ENCODE measurements at places on chromosomes 1 and 21. TPM values are rescaled to one million over a fixed set of nuclear protein-coding genes. Genes with fewer than 3 reads are reported as not detected.

Gene ALPL
- total RNA-seq: 2.8 TPM

- no peak for DNase-seq
Measured at GRCh38 chr1:167924543-167925231, 10.8 kb upstream of the ADCY10 start.

Gene S100A7A
- total RNA-seq: not detected

GRCh38 chr21:41953249-41953830, 478 bp downstream of the C2CD2 start:
- DNase-seq: no peak

DNA sequence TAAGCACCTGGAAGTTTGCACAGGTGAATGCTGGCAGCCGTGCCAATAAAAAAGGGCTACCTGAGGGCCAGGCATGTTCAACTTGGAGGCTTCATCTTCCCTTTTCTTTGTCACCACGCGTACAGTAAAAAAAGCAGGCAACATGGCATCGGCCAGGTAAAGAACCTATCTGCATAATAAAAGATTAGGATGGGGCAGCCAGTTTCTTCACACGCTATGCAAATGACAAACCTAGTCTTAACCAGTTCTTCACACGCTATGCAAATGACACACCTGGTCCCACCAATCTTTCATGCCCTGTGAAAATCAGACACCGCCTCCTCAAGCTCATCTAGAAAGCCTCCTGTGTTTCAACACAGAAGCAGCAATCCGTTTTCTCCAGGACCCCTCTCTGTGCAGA, 413.4 kb downstream of the HLX start:
- no peak for DNase-seq

Gene LRRC3
- 2.3 TPM for total RNA-seq

Gene RGS18
- total RNA-seq: 0.95 TPM

- DNase-seq: no peak
Measured at GRCh38 chr21:28993293-28993629, 584 bp upstream of the LTN1 start.

GRCh38 chr1:224736619-224737352, 120.7 kb downstream of the CNIH3 start:
- DNase-seq: no peak

- no peak for DNase-seq
Measured at GRCh38 chr1:20980051-20980450, 192.9 kb upstream of the HP1BP3 start.

GRCh38 chr1:40075266-40075665, 21.8 kb downstream of the PPT1 start:
- DNase-seq: no peak

Gene SPRR3
- 0.69 TPM for total RNA-seq

- no peak for DNase-seq
Measured at GRCh38 chr21:27301220-27301619, 334.3 kb upstream of the ADAMTS5 start.

- no peak for DNase-seq
Measured at GRCh38 chr1:23720256-23720995, 22.8 kb upstream of the ELOA start.

Gene ZNF644
- 167 TPM for total RNA-seq

DNA sequence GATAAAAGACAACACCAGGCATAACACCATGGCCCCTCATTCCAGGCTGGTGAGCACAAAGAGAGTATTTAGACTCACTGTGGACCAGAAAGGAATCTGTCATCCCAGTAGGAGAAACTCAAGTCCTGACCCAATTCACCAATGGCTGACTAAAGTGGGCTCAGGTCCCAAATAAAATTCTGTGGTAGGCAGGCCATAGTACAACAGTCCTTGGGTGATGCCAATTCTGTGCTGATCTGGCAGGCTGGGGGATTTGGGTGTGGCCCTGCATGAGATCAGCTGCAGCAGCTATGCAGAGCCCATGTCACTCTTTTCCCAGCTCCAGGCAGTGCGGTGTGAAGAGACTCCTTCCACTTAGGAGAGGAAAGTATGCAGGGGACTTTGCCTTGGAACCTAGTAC, 245.1 kb downstream of the LBR start:
- no peak for DNase-seq

DNA sequence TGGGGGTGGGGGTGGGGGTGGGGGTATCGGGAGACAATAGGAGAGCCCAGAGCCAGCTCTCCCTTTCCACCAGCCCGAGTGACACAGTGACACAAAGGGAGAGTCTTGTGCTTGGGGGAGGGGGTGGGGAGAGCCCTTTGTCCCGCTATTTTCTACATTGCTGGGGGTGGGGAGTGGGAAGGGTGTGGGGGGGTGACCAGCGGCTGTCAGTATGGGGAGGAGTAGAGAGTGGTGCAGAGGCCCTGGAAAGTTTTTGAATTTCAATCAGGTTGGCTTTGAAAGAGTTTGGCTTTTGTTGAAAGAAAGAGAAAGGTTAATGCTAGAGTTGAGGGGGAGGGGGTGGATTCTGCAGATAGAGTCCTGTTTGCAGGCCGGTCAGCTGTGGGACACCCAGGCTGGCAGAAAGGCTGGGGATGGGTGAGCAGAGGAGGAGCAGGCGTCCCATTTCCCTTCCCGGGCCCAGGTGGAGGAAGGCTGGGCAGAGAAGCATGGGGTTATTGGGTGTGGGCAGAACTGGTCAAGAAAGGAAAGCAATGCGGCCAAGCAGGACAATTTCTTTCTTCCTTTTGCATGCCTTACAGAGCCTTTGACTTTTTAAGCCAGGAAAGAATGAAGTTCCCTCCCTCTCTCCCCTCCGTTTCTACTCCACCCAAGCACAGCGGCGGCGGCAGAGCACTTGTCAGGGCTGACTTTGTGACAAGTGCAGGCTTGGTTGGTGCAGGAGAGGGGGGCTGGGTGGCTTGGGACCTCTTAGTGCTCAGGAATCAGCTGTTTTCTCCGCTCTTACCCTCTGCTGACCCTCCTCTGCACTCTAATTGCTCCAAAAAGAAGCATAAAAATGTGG, 96.2 kb downstream of the RNF220 start:
- DNase-seq: no peak

- DNase-seq: no peak
Measured at GRCh38 chr1:111045033-111045722, 81.5 kb upstream of the LRIF1 start.

DNA sequence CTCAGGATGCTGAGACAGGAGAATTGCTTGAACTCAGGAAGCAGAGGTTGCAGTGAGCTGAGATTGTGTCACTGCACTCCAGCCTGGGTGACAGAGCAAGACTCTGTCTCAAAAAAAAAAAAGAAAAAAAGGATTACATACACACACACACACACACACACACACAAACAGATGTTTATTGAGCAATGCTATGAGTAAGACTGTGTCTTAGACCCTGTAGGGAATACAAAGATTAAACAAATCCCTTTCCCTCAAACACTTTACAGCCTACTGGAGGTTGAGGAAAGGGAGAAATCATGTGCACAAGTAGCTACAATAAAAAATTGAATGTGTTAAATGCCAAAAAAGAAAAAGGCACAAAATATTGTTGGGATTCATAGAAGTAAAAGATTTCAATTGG, 58.1 kb downstream of the RPAP2 start:
- DNase-seq: no peak

GRCh38 chr1:201001962-201002361, 21.6 kb downstream of the KIF21B start:
- DNase-seq: no peak

DNA sequence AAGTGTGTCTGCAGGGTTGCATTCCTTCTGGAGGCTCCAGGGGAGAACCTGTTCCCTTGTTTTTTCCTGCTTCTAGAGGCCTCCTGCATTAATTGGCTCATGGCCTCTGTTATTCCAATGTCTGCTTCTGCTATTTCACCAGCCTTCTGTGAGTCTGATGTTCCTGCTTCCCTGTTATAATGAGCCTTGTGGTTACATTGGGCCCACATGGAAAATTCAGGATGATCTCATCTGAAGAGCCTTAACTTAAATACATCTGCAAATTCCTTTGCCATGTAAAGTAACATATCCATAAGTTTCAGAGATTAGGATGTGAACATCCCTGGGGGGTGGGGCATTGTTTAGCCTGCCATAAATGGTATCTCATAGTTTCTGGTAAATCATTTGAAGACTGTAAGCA, 181.1 kb downstream of the RWDD3 start:
- no peak for DNase-seq

Gene LCE1B
- total RNA-seq: not detected

- DNase-seq: no peak
Measured at GRCh38 chr1:66342707-66343106, 191.2 kb upstream of the SGIP1 start.

Gene XCL2
- total RNA-seq: not detected

DNA sequence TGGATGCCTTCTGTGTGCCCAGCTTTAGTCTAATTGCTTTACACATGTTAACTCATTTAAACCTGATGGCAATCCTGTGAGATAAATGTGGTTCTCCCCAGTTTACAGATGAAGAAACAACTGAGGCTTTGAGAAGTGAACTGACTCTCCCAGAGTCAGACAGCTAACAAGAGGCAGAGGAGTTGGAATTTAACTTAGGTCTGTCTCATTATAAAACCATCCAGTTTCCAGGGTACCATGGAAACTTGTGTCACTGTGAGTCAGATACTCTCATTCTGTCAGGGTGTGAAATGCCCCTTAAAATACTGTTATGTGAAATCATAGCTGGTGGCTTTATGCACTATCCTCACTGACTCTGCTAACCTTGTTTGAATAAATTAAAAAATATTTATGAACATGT, 206.6 kb downstream of the PBX1 start:
- no peak for DNase-seq
